Epithelial cell of proximal tubule (primary cell): ENCODE measurements at places on chromosomes 6 and 20. TPM values are rescaled to one million over a fixed set of nuclear protein-coding genes. Genes with fewer than 3 reads are reported as not detected.

Gene TREM1
- 2.0 TPM in 1 of 2 replicates, not detected in the other for total RNA-seq

GRCh38 chr6:35360349-35361138 lies 18.2 kb downstream of the PPARD start:
- no peak for DNase-seq

Gene ULBP1
- total RNA-seq, result 0.23 and 0.94 TPM in 2 replicates

- no peak for DNase-seq
Measured at GRCh38 chr6:33201935-33202334, 1.3 kb downstream of the SLC39A7 start.

- no peak for DNase-seq
Measured at GRCh38 chr6:105646391-105646867, 243.5 kb upstream of the PREP start.

DNA sequence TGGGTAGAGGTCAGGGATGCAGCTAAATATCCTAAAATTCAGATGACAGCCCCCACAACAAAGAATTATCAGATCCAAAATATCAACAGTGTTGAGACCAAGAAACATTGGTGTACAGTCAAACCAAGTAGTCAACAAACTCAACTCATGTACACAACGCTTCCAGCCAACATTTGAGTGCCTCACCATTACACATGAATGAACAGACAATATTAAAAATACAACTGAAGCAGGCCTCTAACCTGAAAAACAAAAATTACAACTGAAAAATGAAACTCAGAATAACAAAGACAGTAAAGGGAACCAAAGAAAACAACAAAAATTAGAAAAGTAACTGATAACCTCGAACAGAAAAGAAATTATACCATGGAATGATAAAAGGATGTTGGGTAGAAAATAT lies 46.2 kb downstream of the HACE1 start:
- no peak for DNase-seq

- DNase-seq, result no peak
Measured at GRCh38 chr6:83978324-83978734, 55.2 kb upstream of the MRAP2 start.

Gene ADGB
- not detected in 2 replicates for total RNA-seq

Gene EBF4
- total RNA-seq, result 0.36 and 2.5 TPM in 2 replicates

- no peak for DNase-seq
Measured at GRCh38 chr6:49462599-49462926, 490 bp downstream of the MMUT start.

GRCh38 chr6:138162955-138163575 lies 1.3 kb downstream of the ARFGEF3 start:
- no peak for DNase-seq

Gene OXT
- 0.43 TPM in 1 of 2 replicates, not detected in the other for total RNA-seq

DNA sequence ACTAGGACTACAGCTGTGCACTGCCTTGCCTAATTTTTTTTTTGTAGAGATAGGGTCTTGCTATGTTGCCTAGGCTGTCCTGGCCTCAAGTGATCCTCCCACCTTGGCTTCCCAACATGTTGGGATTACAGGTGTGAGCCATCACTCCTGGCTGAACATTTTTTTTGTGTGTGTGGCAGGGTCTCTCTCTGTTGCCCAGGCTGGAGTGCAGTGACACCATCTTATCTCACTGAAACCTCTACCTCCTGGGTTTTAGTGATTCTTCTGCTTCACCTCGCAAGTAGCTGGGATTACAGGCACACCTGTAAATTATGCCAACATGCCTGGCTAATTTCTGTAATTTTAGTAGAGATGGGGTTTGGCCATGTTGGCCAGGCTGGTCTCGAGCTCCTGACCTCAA lies 25.3 kb downstream of the PANK2 start:
- DNase-seq, result no peak

Gene LYRM4
- total RNA-seq, result 17.8 and 30.7 TPM in 2 replicates

Gene KCNS1
- total RNA-seq, result 8.1 and 10.9 TPM in 2 replicates

- no peak for DNase-seq
Measured at GRCh38 chr6:22886650-22887581, 317.6 kb downstream of the HDGFL1 start.

DNA sequence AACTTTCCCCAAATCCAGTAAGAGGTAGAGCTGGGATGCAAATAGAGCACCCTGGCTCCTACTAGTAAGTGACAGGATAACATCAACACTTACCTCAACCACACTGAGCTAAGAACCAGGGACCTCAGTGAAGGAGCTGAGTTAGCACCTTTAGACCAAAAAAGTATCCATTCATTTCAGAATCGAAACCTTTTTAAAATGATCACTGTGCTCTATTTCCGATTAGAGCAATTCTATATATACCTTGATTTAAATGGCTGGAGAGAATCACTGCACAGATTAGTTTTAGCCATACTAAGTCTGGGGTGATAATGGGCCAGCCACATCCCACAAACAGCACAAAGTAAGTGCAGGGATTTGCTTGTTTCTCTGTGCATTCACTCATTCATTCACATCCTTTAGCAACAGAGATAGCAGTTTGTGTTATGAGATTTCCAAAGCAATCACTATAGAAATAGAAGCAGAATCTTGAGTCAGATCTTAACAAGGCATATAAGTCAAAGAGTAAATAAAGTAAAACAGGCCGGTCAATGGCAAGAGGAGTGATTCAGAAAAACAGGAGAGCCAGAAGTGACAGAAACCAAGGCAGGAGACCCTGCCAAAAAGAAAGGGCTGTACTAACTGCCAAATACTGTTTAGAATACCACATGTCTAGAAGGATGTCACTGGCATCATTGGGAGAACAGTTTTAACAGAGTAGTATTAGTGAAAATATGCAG lies 136.3 kb downstream of the KIF13A start:
- no peak for DNase-seq

DNA sequence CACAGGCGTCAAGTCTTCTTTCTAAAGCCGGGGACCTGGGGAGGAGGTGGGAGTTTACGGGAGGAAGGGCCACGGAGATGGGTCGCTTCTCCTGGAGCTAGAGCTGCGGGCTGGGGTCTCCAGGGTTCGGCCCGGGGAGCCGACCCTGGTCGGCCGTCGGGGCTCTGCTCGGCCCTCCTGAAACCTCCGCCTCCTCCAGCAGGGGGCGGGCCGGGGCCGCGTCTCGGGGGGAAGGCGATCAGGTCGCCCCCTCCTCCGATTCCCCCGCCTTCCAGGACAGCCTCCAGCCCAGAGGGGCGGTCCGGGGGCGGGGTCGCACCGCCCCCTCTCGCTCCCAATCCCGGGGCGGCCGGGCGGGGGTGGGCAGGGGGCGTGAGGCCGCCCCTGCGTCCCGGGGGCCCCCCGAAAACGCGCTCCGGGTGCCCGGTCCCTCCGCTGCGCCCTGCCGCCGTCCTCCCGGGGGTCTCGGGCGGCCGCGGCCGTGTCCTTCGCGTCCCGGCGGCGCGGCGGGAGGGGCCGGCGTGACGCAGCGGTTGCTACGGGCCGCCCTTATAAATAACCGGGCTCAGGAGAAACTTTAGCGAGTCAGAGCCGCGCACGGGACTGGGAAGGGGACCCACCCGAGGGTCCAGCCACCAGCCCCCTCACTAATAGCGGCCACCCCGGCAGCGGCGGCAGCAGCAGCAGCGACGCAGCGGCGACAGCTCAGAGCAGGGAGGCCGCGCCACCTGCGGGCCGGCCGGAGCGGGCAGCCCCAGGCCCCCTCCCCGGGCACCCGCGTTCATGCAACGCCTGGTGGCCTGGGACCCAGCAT lies at the start of gene CEBPB:
CEBPB (plus strand) TSS at position 580 of the 814 bp plus-strand sequence; CDS start at position 784, 204 bp downstream.
- DNase-seq, result no peak

Gene CDC25B
- 42.3 and 46.6 TPM in 2 replicates for total RNA-seq

GRCh38 chr6:112032728-112033127 lies 21.2 kb upstream of the CCN6 start:
- no peak for DNase-seq

GRCh38 chr6:81861281-81861680 lies 108.8 kb upstream of the TENT5A start:
- DNase-seq, result no peak

Gene SYCP2L
- 1.4 and 3.4 TPM in 2 replicates for total RNA-seq

Gene MDFI
- total RNA-seq, result 48.5 and 61.2 TPM in 2 replicates

Gene FAM184A
- total RNA-seq, result 1.2 and 1.9 TPM in 2 replicates

Gene PHACTR1
- total RNA-seq, result 0.98 and 2.3 TPM in 2 replicates

- no peak for DNase-seq
Measured at GRCh38 chr6:53793318-53794136, 1.3 kb upstream of the LRRC1 start.

GRCh38 chr6:34760108-34760507 lies 2.8 kb downstream of the SNRPC start:
- DNase-seq, result no peak

DNA sequence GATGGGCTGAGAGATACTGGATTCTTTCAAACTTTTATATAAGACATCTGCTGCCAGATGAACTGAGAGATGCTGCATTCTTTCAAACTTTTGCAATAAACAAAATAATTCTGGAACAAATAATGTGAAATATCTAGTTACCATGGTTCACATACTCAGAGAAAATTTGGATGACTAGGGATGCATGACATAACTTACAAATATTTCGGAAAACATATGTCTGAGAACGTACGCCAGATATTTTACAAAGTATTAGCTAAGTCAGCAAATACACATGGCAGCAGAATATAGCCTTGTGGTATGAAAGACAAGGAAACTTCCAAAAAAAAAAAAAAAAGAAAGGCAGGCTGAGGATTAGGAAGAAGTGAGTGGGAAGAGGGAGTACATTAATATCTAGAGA lies 113.3 kb upstream of the TRAF3IP2 start:
- DNase-seq, result no peak

GRCh38 chr6:43307451-43308100 lies 1.1 kb downstream of the CRIP3 start:
- no peak for DNase-seq

Gene CAP2
- total RNA-seq, result 5.5 and 12.7 TPM in 2 replicates

Gene MUC22
- total RNA-seq, result 0.06 TPM in 1 of 2 replicates, not detected in the other

- peak; percentile 54 for DNase-seq
Measured at GRCh38 chr6:73585566-73586415, 65.0 kb upstream of the EEF1A1 start.

GRCh38 chr6:151024597-151024996 lies 159.1 kb downstream of the MTHFD1L start:
- DNase-seq, result no peak
